Testis (tissue), 5 donors: ENCODE measurements at places on chromosomes 2 and 18. TPM values are rescaled to one million over a fixed set of nuclear protein-coding genes. Genes with fewer than 3 reads are reported as not detected.

The LINC00305 gene
- polyA plus RNA-seq = 13.2 TPM

The REG3G gene
- polyA plus RNA-seq = 60.7 TPM

The PLGLB2 gene
- polyA plus RNA-seq = not detected

DNA sequence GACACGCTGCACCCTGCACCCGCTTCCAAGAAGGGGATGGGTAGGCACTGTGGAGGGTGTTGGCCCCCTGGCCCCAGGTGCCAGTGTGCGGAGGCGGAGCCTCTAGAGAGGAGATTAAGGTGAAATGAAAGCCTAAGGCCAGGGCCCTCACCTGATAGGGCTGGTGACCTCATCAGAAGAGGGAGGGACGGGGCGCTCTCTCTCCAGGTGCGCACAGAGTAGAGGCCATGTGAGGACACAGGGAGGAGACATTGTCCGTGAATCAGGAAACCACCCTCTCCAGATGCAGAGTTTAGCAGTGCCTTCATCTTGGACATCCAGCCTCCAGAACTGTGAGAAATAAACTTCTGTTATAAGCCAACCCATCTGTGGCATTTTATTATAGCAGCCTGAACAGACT is 62.3 kb downstream of the PSMG2 start:
- no peaks in the 10 kb centered on the region for H3K36me3 ChIP-seq
- no peaks in the 10 kb centered on the region for H3K27me3 ChIP-seq
- H3K4me1 ChIP-seq = no peaks in the 10 kb centered on the region
- DNase-seq = no peak
- no peak overlapping the region for H3K4me3 ChIP-seq

GRCh38 chr2:85194780-85195480 is 61.7 kb downstream of the TCF7L1 start:
- no peak for DNase-seq
- no peak overlapping the region for H3K27ac ChIP-seq
- H3K36me3 ChIP-seq = no peaks in the 10 kb centered on the region
- H3K27me3 ChIP-seq = no peaks in the 10 kb centered on the region

GRCh38 chr2:33009249-33009648 is 62.5 kb downstream of the LTBP1 start:
- no peaks in the 10 kb centered on the region for H3K27me3 ChIP-seq
- DNase-seq = no peak
- no peak overlapping the region for H3K4me3 ChIP-seq
- no peaks in the 10 kb centered on the region for H3K4me1 ChIP-seq
- no peaks in the 10 kb centered on the region for H3K36me3 ChIP-seq

DNA sequence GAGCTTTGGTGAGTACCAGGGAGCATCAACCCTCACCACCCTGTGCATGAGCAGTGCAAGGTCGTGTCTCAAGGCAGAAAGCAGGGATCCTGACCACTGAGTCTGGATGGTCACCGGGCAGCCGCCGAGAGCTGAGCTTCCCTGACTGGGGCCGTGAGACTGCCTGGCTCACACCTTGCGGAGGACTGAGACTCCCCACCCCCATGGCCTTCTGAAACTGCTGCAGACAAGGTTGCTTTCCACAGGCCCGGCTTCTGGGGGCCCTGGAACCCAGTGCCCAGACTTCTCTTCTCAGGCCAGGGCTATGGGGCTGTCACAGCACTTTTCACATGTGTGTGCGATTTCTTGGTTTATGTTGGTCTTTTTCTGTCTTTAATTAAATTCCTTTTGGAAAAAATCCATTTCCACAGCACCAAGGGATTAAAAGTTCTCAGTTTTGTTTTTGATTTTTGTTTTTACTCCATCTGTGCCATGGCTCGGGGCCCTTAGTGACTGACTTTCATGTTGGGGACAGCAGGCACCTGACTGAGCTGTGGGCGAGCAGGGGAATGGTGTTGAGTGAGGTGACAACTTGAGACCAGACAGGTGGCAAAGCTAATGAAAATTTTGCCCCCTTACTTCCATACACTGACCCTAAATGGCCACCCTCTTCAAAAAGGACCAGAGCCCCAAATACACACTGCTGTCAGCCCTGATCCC is 297.9 kb downstream of the CYP26B1 start:
- H3K4me1 ChIP-seq = peaks cover 32% of the 10 kb centered on the region
- no peaks in the 10 kb centered on the region for H3K27me3 ChIP-seq
- H3K27ac ChIP-seq = peak overlapping the region; percentile 29
- H3K4me3 ChIP-seq = no peak overlapping the region

DNA sequence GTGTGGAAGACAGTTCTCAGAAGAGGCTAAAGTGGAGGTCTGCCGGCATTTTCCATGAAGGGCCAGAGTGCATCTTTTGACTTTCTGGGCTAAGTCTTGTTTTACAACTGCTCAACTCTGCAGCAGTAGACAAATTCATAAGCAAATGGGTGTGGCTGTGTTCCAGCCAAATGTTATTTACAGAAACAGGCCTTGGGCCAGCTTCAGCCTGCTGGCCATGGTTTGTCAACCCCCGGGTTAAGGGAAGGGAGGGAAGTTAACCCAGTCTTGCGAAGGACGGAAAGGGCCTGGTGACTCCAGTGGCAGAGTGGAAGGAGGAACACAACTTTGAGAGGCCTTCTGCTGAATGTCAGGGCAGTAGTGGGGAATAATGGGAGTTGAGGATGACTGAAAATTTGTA is 34.3 kb upstream of the NCKAP5 start:
- H3K27me3 ChIP-seq = no peaks in the 10 kb centered on the region
- DNase-seq = peak; percentile 25
- H3K4me1 ChIP-seq = no peaks in the 10 kb centered on the region
- H3K36me3 ChIP-seq = no peaks in the 10 kb centered on the region

- H3K4me3 ChIP-seq = no peak overlapping the region
- no peaks in the 10 kb centered on the region for H3K4me1 ChIP-seq
- no peak for DNase-seq
- H3K27ac ChIP-seq = no peak overlapping the region
- no peaks in the 10 kb centered on the region for H3K27me3 ChIP-seq
- no peaks in the 10 kb centered on the region for H3K36me3 ChIP-seq
Measured at GRCh38 chr2:119826370-119826961, 66.7 kb downstream of the PTPN4 start.

GRCh38 chr2:211157211-211157610 is 600.8 kb downstream of the CPS1 start:
- no peak overlapping the region for H3K4me3 ChIP-seq
- DNase-seq = no peak
- H3K27ac ChIP-seq = no peak overlapping the region
- no peaks in the 10 kb centered on the region for H3K36me3 ChIP-seq
- no peaks in the 10 kb centered on the region for H3K4me1 ChIP-seq

GRCh38 chr2:47805850-47806249 is 22.9 kb downstream of the MSH6 start:
- no peaks in the 10 kb centered on the region for H3K27me3 ChIP-seq
- no peak overlapping the region for H3K4me3 ChIP-seq
- no peaks in the 10 kb centered on the region for H3K4me1 ChIP-seq
- no peaks in the 10 kb centered on the region for H3K36me3 ChIP-seq
- no peak for DNase-seq
- H3K27ac ChIP-seq = no peak overlapping the region

DNA sequence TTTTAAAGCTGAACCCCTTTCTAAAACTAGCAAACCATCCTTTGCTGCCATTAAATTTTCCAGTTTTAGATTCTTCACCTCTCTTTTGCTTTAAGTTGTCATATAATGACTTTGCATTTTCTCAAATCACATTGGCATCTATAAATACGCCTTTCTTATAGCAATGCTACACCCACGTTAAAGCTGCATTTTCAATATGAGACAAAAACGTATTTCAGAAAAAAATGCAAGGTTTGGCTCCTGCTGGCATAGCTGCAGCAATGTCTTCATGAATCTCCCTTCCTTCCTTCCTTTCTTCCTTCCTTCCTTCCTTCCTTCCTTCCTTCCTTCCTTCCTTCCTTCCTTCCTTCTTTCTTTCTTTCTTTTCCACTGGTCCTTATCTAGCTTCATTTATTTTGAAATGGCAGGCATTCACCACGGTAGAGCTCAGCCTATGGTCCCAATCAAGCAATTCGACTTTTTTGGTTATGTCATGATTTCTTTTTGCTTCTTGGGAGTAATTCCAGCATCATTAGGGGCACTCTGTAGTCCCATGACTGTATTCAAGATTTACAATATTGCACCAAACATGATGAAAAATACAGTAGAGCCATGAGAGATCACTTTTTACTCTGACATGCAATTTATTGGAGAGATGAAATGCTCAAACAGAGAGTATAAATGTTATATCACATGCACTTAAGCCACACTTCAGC is 8.8 kb upstream of the UGT1A10 start:
- DNase-seq = no peak
- H3K4me3 ChIP-seq = no peak overlapping the region
- no peaks in the 10 kb centered on the region for H3K4me1 ChIP-seq
- H3K27ac ChIP-seq = no peak overlapping the region

DNA sequence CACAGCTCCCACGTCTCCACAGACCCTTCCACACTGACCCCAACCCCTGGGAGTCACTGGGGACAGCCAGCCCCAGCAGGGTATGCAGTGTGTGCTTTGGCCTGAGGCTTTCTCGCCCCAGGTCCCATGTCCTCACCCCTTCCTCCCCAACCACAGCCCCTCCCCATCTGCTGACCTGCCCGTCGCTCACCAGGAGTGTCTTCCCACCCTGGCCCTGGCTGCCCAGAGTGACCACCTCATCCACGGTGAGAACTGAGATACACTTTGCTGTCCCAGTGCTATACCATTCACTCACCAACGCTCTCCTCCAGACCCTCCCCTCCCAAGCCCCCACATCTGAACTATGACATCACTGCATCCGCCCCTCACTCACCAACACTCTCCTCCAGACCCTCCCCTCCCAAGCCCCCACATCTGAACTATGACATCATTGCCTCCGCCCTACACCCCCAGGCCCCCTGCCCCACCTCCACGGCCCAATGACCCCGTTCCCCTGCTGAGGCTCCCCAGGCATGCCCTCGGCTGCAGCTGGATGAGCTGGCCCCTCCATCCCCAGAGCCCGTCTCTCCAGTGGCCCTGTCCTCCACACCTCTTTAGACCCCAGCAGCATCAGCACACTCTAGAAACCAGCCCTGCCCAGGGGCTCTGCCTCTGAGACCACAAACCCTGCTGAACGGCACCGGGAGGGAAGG is 55.2 kb downstream of the ANKMY1 start:
- no peaks in the 10 kb centered on the region for H3K36me3 ChIP-seq
- no peaks in the 10 kb centered on the region for H3K27me3 ChIP-seq
- no peak for DNase-seq
- H3K4me3 ChIP-seq = no peak overlapping the region
- no peaks in the 10 kb centered on the region for H3K4me1 ChIP-seq

GRCh38 chr2:24517247-24517646 is 26.2 kb downstream of the NCOA1 start:
- peaks cover 28% of the 10 kb centered on the region for H3K4me1 ChIP-seq
- no peaks in the 10 kb centered on the region for H3K36me3 ChIP-seq
- no peaks in the 10 kb centered on the region for H3K27me3 ChIP-seq
- no peak overlapping the region for H3K4me3 ChIP-seq
- H3K27ac ChIP-seq = no peak overlapping the region
